Effector CD4-positive, alpha-beta T cell (primary cell): ENCODE measurements at places on chromosomes 4 and X.

- DNase-seq = no peak
These were observed 212.4 kb upstream of the NDST4 start for GRCh38 chr4:115325836-115326235.

DNA sequence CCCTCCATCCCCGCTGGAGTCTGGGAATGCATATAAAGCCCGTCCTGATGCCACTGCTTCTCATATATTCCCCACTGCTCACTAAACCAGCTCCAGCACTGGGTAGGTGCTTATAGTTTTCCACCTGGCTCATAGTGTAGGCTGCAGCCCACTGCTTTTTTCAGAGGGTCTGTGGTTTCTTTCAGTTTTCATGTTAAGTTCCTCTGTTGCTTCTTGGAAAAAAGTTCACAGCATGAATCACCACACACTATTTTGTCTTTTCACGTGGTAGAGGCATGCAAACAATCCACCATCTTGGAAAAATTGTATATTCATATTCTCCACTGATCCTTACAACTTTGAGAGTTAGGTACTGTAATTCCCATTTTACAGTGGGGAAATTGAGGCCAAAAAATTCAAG, 39.4 kb downstream of the DCLK2 start:
- DNase-seq = no peak

GRCh38 chrX:78064152-78064551, 39.9 kb upstream of the PGK1 start:
- no peak for DNase-seq

DNA sequence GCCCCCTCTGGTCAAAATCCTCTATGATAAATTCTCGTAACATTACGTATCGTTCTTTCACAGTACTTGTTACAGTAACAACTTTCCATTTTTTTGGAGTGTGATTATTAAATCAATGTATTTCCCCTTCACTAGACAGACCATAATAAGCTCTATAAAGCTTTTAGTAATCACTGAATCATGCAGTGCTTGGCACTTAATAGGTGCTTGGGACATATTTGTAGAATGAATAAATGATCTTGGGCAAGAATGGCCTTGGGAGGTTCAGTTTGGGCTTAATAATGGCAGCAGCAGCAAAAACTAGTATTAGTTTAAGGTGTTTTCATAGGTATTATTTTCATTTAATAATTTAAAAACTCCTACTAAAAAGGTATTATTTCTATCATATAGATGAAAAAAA, 33.4 kb upstream of the SFRP2 start:
- DNase-seq = no peak

GRCh38 chr4:85298037-85298436, 176.9 kb upstream of the ARHGAP24 start:
- no peak for DNase-seq

- no peak for DNase-seq
These were observed 6.3 kb upstream of the USP53 start for GRCh38 chr4:119206178-119206577.

DNA sequence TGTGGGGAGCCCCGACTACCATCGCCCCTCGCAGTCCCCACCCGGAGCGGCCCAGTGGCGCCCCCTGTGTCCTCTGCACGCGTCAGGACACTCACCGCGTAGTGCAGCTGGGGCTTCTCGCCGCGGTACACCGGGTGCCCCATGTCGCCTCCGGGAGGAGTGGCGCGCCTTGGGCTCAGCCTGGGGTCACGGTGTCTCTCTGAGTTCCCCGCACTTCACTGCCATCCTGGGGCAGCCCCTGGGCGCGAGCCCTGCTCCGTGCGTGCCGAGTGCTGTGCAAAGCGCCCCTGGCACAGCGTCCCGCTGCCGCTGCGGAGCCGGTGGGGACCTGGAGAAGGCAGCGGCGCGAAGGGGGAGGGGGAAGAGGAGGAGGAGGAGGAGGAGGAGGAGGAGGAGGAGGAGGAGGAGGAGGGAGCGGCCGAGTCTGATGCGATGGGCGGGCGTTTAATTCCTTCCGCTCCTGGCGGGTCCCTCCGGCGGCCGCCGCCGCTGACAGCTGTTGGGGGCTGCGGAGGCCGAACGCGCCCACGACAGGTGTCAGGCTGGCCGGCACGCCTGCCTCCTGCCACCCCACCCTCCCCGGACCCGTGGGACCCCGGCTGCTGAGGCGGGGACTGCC, 134.3 kb downstream of the AMELX start:
- DNase-seq = no peak

- no peak for DNase-seq
These were observed 11.7 kb downstream of the UGT2B4 start for GRCh38 chr4:69484011-69484410.

DNA sequence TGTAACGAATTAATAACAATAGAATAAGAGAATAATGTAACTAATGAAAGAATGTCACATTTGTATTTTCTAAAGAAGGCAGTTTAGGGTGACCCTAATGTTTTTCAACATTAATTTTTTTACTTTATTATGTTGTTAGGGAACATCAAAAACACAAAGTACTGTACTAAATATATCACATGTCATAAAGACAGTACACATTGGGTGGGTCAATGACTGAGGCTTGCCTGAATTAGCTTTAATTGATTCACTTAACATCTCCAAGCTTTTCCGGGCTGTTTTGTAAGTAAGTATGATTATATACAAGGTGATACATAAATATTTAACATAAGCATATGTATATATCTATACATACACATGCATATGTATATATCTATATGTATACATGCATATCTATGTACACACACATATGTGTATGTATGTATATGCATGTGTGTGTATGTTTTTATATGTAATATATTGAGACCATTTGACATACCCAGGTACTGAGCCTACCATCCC, 43.4 kb upstream of the KLF3 start:
- DNase-seq = no peak

GRCh38 chrX:140157611-140158010, 192.3 kb upstream of the CXorf66 start:
- no peak for DNase-seq

GRCh38 chr4:14783011-14783877, 219.0 kb upstream of the CPEB2 start:
- DNase-seq = no peak

DNA sequence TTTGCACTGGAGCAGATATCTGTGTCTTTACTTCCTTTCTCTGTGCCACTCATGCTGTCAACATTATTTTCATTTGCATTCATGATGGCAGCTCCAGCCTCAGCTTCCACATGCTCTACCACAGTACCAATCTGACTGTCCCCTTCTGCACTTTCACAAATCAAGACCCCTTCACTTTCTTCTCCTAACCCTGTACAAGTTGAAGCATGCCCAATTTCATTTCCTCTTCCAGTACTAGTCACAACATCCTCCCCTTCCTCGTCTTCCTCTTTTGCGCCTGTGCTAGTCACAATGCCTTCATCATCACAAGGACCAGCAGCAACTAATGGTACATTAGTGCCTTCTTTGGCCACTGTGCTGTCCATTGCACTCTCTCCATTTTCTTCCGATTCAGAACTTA, 26.5 kb downstream of the BOD1L1 start:
- DNase-seq = no peak

DNA sequence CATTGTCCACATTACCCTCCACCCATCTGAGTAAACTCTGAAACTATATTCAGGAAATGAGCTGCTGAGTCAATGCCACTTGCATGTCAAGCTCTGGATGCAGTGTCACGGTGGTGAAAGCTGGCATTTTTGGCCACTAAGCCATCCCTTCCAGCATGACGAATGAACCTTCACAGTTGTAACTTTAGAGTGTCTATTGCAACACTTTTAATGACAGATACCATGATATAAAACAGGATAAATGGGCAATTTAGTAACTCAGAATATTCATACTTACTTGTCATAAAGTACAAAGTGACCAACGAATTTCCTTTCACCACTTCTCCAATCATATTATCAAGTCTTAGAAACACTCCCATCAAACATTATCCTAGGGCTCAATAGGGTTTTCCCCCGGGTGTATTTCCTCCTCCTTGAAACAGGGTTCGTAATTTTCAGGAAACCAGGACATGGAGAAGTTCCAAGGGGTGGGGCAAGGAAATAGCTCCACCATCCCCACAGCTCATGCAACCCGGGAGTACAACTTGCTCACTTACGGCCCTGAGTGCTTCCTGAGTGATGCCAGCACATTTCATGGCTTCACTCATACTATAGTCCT, 73.1 kb downstream of the MTHFD2L start:
- DNase-seq = no peak

- no peak for DNase-seq
These were observed 29.0 kb upstream of the TMEM154 start for GRCh38 chr4:152708796-152709195.

DNA sequence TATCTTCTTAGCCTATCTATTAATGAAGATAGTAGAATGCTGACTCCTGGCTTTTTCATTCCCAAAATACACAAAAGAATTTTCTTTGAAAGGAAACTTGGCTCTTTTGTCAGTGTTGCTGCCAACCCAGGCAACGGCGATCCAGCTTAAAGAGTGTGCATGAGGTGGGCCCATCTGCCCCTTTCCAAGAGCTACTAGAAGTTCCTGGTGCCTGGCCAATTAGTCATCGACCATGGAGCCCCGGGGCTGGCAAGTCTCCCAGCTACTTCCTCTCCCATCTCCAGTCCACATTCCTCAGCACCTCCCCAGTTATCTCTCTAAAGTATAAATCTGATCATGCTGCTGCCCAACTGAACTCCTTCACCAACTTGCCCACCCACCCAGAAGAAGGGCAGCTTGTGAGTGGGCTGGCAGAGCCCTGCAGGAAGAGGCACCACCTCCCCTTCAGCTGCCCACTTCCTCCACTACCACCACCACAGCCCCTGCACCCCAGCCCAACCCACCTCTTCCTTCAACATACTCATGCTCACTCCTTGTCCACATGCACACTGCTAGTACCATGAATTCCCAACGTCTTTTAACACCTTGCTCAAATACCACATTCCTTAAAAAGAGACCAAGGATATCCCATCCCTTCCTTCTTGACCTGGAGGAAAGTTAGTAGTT, 158.2 kb upstream of the MAP3K15 start:
- no peak for DNase-seq

DNA sequence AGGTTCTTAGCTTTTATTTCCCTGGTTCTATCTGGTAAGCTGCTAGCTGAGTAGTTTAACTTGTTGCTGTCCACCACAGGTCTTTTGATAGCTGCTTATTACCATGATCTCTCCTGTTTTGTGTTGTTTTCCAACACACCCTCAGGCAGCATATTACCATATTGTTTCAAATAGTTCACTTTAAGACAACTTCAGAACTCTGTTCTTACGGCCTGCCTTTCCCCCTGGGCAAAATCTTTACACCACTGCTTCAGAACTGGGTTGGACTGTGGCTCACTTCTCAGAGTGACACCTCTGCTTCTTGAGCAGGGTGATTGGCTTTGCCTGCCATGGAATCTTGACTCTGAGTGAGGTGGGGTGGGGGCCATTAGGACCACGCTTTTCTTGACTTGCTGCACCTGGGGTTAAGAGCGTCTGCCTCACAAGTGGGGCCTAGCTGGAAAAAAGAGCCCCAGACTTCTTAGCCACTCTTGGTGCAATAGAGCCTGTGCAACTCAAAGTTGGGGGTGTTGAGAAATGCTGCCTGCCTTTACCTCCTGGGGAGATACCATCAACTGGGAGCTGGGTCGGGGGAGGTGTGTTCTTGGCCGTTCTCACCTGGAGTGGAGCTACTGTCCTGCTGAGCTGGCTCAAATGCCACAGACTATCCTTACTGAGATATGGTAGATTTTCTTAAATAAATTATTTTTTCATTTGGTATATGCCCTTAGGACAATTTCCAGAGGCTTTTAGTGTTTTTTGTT, 23.4 kb downstream of the USP9X start:
- DNase-seq = no peak

DNA sequence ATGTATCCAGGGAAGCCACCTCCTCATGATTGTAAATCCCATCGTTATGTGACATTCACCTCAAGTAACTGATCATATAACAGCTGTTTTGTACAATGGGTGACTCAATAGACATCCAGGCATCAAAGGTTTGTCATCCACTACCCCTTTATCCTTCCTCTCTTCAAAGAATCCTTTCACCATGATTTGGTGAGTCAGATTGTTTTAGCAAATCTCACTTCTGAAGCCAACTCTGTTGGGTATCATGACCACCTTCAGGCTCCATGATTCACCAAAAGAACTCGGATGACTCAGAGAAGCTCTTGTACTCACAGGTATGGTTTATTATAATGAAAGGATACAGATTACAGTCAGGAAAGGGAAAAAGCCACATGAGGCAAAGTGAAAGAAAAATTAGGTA, 132.1 kb downstream of the PWWP3B start:
- no peak for DNase-seq

DNA sequence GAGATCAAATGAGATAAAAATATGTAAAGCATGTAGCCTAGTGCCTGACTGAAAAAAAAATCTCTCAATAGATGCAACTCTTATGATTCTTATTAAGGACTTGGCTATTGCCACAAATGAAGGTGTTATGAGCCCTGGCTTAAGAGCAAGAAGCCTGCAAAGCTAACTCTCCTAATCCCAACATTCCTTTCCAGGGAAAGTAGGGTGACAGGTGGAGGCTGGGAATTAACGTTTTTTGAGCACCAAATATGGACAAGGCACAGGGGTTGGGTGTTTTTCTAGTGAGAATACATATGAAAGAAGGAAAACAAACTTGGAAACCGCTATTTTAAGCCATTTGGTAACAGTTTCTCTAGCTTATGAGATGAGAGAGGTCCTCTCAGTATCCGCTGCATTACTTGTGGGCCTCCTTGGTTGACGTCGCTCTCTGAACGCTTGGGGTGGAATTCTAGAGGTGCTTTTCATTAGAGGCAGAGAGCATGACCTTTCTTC, 2.4 kb downstream of the RHOH start:
- no peak for DNase-seq

GRCh38 chr4:98583265-98583664, 75.1 kb downstream of the TSPAN5 start:
- no peak for DNase-seq

GRCh38 chr4:40194602-40195161, 2.1 kb upstream of the RHOH start:
- peak; percentile 42 for DNase-seq

DNA sequence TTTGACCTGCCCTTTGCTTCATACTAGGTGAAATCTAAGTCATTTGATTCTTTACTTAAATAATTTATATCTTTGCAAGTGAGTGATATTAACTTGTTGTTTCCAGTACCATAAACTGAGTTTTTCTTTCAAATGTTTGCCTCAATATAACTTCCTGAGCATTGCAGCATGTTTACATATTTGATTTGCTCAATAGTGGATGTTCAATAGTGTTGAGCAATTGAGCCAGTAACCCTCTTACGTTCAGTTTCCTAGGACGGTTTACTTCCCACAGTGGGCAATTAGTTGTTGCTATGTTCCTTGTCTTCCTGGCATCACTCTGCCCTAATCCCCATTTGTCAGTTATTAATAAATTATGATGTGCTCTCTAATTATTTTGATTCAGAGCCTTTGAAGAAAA, 278.5 kb downstream of the EPHA5 start:
- no peak for DNase-seq

- DNase-seq = no peak
These were observed 1057.8 kb downstream of the DMD start for GRCh38 chrX:32153585-32153984.

DNA sequence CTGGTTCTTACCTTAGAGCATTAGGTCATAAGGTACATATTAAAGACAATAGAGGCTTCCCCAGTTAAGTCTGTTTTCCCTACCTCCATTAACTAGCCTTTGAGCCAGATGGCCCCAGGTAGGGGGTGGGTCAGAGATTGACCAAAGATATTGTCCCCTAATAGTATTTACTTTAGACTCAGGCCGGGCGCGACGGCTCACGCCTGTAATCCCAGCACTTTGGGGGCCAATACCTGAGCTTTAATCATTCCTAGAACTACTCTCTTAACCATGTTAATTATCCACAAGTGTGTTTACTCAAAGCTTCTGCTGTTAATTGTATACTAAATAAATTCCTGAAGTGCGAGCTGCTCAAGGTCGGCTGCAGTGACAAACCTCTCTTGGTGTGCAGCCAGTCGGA, 28.0 kb upstream of the AMBN start:
- DNase-seq = no peak

GRCh38 chr4:76087007-76087769, 12.7 kb downstream of the ART3 start:
- no peak for DNase-seq
